ENCODE measurements at places on chromosomes 7 and 10.
A peak's percentile ranks its signal among the peaks of the same experiment; 100 is the strongest.

DNA sequence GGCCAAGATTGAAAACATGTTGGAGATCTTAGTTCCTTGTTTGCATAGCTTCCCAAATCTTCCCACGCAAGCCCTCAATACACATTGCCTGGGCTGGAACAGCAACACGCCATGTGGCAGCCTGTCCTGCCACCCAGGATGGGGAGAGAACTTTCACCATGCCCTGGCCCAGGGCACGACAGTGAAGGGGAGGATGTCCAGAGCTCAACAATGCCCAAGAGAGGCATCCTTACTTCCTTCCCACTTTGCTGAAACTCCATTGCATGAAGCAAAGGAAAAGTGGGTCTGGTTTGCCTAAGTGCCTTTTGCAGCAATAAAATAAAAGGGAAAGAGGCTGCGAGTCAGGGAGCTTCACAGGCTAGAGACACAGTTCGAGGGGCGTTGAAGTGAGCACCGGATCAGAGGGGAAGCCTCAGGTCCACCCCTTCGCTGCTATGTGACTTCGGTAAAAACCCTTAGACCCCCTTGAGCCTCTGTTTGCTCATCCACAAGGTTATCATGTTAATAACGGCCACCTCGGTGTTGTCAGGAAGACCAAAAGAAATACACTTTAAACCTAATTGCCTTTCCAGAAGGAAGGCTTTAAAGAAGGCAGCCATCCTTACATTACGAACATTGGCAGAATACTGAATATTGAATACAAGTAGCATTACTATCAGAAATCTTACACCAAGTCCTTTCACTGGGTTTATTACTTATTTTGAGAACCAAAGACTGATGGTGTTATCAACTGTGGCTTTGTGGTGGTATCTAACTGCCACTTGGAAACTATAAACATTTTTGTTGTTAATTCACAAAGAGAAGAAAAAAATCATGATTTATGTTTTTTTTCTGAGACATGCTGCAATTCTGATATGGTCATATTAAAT, 133.3 kb downstream of the ICA1 start:
- no peak for DNase-seq

DNA sequence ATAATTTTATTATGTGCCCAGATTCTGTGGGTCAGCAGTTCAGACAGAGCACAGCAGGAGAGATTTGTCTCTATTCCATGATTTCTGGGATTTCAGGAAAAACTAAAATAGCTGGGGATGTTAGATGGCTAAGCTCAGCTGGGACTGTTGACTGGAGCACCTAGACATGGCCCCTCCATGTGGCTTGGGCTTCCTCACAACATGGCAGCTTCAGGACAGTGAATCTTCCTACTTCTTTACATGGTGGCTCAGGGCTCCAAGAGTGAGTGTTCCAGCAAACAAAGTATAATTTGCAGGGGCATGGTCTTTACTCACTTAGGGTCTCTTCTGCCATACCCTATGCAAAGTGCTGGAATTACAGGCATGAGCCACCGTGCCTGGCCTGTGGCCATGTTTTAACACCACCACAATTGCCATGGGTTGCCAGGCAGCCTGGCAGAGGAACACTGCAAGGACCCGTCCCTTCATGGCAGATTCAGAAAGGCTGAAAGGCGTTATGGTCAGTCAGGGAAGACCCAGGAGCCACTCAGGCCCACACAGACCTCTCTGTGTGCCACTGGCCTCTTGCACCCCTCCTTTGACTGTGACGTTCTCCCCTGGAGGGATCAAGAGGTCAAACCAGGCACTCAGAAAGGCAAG, 50.8 kb upstream of the ZMIZ1 start:
- no peak for DNase-seq

- DNase-seq = no peak
These were observed 6.0 kb upstream of the ANK3 start for GRCh38 chr10:60395711-60396110.

DNA sequence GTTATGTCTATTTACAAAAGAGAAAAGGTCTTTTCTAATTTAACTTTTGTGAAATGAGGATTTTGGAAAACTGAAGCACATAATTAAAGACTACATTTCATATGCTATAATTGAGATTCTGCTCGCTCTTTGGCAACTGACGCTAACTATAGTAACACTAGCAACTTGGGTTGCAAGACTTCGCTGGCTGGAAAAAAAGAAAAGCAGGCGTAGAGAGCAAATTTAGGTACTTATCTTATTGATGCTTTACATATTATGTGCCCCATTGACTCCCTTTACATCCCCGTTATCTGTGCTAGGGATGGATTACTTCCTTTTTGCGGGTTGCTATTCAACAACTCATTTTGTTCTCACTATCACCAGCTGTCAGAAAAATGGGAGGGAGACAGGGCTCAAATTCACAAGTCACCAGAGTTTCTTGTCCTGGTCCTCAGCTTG, 10.5 kb downstream of the SEMA3C start:
- peak; percentile 21 for DNase-seq

- no peak for DNase-seq
These were observed 295.0 kb downstream of the BICC1 start for GRCh38 chr10:58807629-58808022.

DNA sequence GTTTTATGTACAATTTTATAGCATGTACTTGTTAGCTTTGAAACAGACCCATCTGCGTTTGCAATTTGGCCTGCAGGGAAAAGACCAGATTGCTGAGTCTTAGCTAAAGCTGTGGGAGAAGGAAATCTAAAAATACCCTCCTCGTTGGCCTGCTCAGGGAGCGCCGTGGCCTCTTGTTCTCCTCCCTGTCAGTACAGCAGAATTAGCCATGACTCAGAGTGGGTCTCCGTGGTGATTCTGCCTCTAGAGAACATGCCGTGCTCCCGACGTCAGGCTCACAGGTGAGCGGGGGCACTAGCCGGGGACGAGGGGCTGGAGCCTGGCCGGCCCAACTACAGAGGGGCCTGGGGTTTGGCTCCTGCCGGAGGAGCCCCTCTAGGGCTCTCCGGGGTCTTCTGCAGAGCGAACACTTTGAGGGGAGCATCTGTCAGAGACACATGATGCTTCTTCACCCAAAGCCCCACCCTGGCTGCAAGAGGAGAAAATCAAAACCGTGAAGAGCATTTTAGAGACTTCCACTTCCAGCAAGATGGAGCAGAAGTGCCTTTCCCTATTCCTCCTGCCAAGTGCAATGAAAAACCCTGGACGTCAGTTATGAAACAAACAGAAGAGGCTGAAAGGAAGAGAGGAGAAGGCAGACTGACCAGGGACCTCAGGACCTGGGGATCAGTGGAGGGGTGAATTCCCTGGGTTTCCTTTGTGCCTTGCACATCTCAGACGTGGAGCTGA, 98.9 kb downstream of the LHPP start:
- no peak for DNase-seq

- DNase-seq = no peak
These were observed 29.7 kb downstream of the CCNY start for GRCh38 chr10:35365994-35366393.

- DNase-seq = no peak
These were observed 56.4 kb upstream of the CCDC6 start for GRCh38 chr10:59962756-59963155.

- no peak for DNase-seq
These were observed 19.8 kb downstream of the DNAJB12 start for GRCh38 chr10:72334825-72335393.

GRCh38 chr10:87696922-87697745, 37.5 kb downstream of the PAPSS2 start:
- DNase-seq = no peak

DNA sequence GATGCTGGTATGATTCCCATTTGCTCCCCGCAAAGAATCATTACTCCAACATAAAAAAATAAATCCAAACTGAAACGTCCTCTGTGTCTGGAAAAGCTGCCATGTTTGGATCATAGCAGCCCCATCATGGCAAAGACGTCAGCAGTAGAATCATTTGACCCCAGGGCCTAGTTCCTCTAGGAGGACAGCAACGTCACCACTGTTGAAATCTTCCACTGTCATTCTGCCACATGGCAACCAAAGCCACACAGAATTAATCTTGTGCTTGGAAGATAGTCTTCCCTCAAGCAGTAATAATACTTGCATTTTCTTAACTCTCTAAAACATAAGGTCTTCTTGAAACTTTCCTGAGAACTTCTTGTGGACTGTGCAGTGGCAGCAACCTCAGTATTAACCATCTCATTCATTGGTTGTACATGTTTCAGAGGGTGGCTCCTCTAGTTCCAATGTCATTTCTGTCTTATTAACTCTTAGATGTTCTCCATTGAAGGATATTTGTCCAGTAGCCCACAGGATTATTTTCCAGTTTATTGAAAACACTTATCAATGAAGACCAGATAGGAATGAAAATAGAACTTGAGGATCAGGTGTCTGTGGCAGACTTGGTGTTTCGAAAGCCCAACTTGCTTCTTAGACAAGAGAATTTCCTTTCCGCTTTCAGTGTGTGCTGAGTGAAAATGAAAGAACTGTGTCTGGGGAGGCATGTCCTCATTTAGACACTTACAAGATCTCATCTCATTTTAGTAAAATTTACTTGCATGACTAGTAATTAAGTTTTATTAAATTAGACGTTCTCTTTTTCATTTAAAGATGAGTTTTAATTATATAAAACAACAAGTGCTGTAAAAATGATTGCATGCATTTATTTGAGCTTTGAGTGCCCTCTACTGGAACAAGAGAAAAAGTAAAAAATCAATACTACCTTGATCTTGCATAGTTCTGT, 28.9 kb upstream of the INHBA start:
- DNase-seq = no peak

- DNase-seq = no peak
These were observed 67.9 kb upstream of the COL13A1 start for GRCh38 chr10:69733791-69734261.

- DNase-seq = peak; percentile 26
These were observed 39.7 kb downstream of the AGAP3 start for GRCh38 chr7:151125846-151126481.

- DNase-seq = no peak
These were observed 621.4 kb upstream of the POT1 start for GRCh38 chr7:125551008-125551407.

- DNase-seq = peak; percentile 30
These were observed at the start of gene NKX1-2 for GRCh38 chr10:124450012-124450782. NKX1-2 (minus strand) TSS chr10:124450035; CDS start chr10:124449943, 92 bp downstream.

DNA sequence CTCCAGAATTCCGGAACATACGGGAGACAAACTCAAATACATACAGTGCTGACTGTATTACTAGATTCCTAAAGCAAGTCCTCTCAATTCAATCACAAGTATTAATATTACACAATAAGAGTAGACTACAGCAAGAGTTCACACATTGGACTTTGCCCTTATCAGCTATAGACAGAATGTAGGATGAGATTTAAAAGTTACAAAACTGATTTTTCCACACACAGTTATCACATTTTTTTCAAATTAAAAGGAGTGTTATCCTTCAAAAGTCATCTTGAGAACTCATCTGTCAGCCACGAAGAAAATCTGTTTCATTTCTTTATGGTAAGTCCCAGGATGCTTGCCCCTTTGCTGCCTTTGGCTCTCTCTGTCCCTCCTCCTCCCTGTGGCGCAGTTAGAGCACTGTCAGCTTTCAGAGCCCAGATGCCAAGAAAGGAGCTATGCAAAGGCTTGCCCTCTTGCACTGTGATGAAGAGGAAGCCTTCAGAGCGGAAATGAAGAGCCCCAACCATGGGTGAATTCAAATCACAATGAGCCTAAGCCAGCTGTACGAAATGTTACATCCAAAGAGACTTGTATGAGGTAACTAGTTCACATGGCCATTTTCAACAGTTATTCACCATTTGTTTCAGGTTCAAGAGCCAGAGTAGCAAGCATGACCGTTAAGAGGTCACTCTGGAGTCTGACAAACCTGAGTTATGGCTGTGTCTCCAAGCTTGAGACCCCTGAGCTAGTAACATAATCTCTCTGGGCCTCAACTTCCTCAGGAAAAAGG, 10.7 kb downstream of the NCOA4 start:
- no peak for DNase-seq

GRCh38 chr10:49509771-49510303, 29.1 kb downstream of the ERCC6 start:
- no peak for DNase-seq

DNA sequence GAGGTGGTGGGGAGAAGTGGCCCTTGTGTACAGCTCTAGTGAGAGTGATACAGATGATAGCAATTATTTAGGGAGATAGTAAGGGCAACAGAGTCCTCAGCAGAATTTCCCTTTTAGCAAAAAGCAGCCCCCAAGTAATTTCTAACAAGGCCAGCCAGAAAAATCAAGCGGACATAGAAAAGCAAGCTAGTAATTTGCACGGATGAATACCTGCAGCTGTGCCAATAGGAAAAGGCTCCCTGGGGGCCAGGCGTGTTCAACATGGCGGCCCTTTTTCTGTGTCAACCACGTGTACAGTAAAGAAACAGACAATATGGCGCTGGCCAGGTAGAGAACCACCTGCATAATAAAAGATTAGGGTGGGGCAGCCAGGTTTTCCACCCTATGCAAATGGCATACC, 7.4 kb downstream of the MCM10 start:
- DNase-seq = no peak

DNA sequence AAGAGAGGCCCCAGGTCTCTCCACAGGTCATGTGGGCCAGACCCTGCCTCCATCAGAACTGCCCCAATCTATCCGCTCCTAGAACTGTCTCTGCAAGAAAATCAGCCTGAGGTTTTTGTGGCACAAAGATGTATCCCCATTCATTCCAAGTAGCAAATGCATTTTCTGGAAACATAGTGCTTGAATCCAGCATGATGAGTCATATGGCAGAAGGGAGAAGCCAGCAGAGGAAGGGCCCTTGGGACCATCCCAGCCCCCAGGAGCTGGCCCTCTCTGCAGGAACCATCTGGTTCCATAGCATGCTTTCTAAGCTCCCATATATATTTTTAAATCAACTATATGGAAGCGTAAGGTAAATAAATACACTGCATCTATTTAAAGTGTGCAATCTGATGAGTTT, 563.2 kb downstream of the GALNT17 start:
- no peak for DNase-seq

DNA sequence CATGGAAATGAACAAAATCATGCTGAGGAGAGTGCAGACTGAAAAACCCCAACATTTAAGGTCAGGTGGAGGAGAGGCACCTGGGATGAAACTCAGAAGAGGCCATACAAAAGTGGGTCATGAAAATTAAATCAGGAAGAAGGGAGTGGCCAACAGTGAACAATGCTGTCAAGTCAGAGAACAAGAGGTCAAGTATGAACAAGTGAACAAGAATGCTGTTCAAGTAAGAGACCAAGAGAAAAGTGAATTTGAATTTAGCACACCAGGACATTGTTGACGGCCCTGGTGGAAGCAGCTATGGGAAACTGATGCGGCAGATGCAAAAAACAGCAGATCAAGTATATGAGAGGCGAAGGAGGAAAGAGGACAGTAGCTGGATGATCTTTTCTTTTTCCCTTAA, 7.9 kb downstream of the CEP41 start:
- DNase-seq = no peak

DNA sequence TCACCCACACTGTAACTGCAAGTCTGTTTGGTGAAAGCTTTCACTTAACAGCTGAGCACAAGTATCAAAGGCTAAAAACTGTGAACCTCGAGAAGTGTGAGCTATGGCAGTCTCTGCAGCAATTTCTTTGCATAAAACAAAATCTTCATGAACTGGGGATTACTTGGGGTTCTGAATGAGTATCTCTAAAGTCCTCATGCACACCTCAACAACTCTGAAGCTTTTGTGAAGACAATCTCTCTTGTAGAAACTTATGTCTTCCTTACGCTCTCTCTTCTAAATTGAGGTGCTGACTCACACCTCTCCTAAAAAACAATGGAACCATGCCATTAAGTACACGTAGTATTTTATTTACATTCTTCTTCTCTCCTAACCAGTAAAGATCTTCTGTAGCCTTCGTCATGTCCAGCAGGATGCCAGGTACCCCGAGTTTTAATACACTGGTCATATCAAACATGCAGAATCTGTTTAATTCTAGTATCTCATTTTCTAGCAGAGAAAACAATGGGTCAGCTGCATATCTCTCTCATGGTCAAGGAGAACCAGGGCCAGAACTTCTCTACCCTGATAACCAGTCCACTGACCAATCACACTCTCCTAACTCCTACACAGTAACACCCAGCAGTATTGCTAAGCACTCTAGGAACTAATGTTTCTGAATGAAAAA, 76.9 kb downstream of the UBE2H start:
- DNase-seq = no peak
